Stimulated activated CD4-positive, alpha-beta T cell treated with anti-CD3 and anti-CD28 coated beads, Interleukin-12 subunit alpha, Interleukin-12 subunit beta, amount 100 ng/mL, for 48 hours (primary cell): ENCODE measurements at places on chromosomes 1 and 21.

- no peak for DNase-seq
These were observed 46.9 kb upstream of the IFNLR1 start for GRCh38 chr1:24233684-24234600.

DNA sequence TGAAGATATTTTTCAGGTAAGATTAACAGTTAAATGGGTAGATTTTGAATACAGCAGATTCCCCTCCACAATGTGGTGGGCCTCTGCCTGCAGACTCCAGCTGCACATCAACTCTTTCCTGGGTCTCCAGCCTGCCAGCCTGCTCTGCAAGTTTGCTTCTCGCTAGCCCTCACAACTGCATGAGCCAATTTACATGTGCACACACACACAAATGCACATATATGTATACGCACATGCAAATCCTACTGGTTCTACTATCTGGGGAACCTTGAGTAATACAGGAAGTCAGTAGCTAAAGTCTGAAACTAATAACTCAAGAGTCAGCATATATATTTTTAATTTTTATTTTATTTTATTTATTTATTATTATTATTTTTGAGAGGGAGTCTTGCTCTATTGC, 34.8 kb upstream of the QSOX1 start:
- DNase-seq: no peak

GRCh38 chr1:25695090-25695770, 78.6 kb downstream of the MAN1C1 start:
- DNase-seq: no peak

DNA sequence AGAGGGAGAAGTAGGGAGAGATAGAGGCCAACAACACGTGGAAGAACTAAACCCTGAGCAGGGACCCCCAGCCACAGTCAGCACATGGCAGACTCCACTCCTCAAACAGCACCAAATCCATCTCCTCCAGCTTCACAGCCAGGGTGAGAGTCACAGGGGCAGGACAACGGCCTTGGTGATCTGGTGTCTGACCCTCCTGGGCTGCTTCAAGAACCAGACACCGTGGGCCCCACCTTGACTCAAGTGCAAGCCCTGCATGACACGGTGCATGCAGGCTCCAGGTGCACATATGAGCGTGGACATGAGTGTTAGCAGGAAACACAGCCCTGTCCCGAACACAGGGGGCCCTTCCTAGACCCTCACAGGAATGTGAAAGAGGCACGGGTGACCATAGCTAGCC, 21.9 kb downstream of the S100A7 start:
- DNase-seq: no peak

- no peak for DNase-seq
These were observed 34.9 kb upstream of the TSNAX start for GRCh38 chr1:231493421-231494185.

- no peak for DNase-seq
These were observed 19.9 kb downstream of the ACTN2 start for GRCh38 chr1:236706183-236706582.

- DNase-seq: no peak
These were observed 3.9 kb downstream of the DENND1B start for GRCh38 chr1:197771386-197771785.

GRCh38 chr21:40732253-40733023, 114.5 kb downstream of the DSCAM start:
- DNase-seq: no peak

GRCh38 chr1:214439352-214440119, 111.9 kb downstream of the PTPN14 start:
- no peak for DNase-seq

DNA sequence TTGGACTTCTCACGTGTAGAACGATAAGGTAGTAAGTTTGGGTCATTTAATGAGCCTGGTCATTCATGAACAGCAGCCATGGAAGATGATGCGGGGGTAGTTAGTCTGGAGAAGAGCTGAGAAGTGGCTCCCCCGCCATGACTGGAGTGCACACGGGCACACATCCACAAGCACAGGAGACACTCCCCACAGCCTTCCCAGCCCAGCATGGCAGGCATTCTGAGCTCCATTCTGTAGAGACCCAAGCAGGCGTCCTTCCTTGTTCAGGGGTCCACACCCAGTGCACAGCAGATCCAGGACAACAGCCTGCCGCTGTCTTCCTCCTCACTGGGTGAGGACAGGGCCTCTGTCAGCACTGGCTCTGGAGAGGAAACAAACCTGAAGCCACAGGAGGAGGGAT, 57.0 kb downstream of the SCCPDH start:
- no peak for DNase-seq

DNA sequence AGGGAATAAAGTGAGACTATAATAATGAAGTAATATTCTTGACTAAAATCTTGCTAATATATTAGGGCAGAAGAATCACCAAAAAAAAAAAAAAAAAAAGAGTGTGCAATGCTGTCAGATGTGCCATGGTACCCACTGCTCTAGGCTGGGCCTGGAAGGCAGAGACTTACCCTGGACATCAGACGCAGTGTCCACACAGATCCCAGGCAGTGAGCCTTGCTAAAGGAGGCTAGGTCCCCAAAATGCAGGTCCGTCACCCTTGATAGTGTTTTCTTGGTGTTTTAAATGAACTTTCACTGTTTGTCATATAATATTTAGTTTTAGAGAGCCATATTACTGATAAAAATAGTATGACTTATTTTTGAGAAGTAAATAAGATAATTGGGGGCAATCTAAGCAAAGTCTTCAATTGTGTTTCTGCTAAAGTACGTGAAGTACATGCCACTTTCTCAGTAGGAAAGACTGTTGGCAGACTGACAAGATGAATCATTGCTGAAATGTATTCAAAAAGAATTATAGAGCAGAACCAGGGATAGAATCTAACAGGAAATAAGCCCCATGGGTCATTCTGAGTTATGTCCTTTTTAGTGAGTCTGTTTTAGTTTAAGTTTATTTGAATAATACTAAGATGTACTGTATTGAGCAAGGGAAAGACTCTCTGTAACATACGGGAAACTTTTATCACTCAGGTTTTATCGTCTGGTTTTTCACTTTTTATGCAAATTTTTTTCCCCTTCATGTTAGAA, 74.6 kb upstream of the PDC start:
- DNase-seq: no peak

DNA sequence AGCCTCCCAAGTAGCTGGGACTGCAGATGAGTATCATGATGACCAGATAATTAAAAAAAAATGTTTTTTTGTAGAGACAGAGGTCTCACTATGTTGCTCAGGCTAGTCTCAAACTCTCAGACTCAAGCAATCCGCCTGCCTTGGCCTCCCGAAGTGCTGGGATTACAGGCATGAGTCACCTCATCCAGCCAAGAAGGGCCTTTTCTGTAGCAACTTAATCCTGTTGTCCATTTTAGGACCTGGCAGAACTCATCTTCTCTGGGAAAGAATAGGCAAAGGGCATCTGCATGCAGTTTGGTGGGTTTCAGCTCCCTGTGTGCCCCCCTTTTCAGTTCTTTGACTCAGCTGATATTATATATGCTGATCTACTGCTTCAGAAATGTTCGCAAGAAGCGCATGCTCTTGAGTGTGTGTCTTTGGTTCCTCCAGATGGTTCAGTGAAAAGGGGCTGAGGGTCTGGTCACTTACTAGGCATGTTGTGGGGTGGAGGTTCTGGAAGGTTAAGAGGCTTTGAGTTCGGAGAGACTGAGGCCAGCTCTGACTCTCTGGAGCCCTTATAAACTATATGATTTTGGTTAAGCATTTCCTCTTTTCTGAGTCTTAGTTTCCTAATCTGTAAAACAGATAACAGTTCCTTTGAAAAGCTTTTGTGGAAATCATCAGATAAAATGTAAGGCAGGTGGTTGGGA, 19.4 kb upstream of the SRSF4 start:
- no peak for DNase-seq

GRCh38 chr1:225880222-225880588, 2.0 kb downstream of the TMEM63A start:
- no peak for DNase-seq

DNA sequence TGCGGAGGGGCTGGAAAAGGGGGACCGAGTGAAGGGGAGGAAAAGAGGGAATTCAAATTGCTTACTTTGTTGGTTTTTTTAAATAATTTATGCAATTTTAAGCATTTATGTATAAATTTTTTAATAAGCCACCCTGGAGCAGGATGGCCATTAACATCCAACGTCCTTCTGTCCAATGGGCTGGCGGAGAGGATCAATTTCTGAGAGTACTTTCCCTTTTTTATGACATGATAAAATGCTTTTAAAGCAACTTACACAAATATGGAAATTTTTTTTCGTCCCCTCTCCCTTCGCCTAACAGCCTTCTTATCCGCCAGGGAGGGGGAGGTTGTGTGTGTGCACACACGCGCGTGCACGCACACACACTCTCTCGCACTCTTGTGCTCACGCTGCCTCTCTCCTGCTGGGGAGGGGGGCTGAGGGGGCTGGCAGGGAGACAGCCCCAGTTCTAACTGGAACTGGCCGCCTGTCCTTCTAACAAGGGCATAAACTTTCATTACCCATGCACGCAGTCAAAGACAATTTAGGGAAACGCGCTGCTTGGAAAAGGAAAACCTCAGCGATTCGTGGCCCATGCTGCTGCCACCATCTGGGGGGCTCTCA, 123.2 kb downstream of the CASZ1 start:
- DNase-seq: no peak

GRCh38 chr1:92778376-92778775, 6.5 kb downstream of the EVI5 start:
- no peak for DNase-seq

DNA sequence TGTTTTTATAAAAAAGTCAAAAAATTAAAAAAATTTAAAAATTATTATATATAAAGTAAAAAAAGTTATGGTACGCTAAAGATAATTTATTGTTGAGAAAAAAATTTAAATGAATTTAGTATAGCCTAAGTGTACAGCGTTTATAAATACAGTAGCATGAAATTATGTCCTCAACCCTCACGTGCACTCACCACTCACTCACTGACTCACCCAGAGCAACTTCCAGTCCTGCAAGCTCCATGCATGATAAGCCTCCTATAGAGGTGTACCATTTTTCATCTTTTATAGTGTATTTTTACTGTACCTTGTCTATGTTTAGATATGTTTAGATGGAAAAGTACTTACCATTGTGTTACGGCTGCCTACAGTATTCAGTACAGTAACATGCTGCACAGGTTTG, 5.1 kb downstream of the DISC1 start:
- no peak for DNase-seq

DNA sequence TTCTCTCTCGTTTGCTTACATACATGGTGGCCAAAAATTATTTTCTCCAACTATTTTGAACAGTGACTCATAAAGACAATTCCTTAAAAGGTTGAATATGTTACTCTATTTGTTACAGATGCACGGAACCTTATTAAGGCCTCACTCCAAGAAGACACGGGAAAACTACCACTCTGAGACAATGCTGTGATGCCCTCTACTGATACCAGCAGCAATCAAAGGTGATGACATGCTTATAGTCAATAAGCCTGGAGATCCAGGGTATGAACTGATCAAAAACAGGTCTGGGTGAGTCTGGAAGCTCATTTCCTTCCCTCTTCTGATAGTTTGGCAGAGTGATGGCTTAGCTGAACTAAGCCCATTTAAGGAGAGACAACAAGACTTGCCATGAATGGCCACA, 563.0 kb downstream of the LRRIQ3 start:
- DNase-seq: no peak

GRCh38 chr1:22402356-22403053, 49.1 kb upstream of the ZBTB40 start:
- no peak for DNase-seq

DNA sequence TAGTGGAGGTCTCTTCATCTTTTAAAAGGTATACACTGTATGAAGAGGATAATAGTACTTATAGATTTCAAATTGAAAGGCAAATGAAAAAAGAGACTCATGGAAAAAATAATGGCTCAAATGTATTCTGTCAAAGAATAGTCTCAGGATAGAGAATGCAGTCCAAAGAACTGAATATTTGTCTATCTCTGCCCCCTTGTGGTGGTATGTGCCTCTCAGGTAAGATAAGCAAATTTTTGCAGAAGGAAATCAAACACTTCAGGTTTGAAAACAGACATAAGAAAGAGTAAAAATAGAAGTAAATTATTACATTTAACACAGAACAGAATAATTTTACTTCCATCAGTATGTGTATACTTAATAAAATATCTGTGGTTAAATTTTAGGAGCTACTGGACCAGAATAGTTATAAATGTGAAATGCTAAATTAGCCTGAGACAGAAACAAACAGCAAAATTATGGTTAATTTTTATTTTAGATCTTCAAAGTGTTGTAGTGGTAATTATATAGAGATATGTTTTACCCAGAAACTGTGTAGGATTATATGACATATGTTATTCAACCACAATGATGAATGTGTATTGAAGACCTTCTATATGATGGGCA, 164.4 kb upstream of the PALMD start:
- peak; percentile 6 for DNase-seq

DNA sequence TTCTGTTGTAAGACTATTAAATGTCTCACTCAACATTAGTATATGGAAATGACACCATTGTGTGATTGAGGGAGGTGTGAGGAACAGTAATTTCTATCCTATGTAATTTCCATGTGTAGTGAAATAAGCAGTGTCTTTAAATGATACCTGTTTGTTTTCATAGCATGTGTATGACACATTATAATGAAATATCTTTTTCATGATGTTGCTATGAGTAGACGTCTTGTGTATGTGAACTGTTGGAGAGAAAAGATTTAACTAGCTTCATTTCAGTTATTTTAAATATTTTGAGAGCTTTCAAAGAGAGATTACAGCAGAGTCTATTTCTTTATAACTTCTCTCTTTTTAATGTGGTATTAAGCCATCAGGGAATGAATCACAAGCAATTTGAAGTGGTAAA, 71.5 kb upstream of the QSOX1 start:
- DNase-seq: no peak

DNA sequence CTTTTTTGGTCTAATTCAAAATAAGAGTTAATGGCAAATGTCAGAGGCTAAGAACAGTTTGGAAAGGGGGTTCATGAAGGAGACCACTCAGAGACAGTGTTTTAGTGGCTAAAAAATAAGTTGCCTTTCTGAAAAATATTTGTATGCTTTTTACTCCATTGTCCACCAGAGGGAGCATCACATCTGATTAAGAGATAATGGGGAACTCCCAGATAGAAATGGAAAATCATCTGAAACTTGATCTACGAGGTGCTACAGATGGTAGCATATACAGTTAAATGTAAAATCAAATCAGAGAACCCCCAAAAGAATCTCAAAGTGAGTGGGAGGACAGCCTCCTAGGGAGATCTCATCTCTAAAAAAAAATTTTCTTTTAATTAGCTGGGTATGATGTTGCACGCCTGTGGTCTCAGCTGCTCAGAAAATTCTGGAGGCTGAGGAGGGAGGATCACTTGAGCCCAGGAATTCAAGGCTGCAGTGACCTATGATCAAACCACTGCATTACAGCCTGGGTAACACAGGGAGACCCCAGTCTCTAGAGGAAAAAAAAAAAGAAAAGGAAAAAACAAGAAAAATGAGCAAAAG, 9.7 kb downstream of the SMYD3 start:
- DNase-seq: no peak

- no peak for DNase-seq
These were observed 3.3 kb upstream of the IRF2BP2 start for GRCh38 chr1:234613128-234613875.
